Fibroblast of villous mesenchyme (primary cell): ENCODE measurements at places on chromosomes 12 and 14. TPM values are rescaled to one million over a fixed set of nuclear protein-coding genes. Genes with fewer than 3 reads are reported as not detected.

IL31 gene
- not detected in 2 replicates for total RNA-seq

APAF1 gene
- total RNA-seq = 17.7 and 40.2 TPM in 2 replicates

MYH6 gene
- total RNA-seq = not detected in 2 replicates

AMN gene
- total RNA-seq = under 0.01 and 0.43 TPM in 2 replicates

UBR7 gene
- 27.1 and 28.9 TPM in 2 replicates for total RNA-seq

SLC7A8 gene
- 0.86 and 0.97 TPM in 2 replicates for total RNA-seq

INSM2 gene
- not detected in 2 replicates for total RNA-seq

FAM181A gene
- not detected in 2 replicates for total RNA-seq

NAV3 gene
- 96.3 and 206 TPM in 2 replicates for total RNA-seq

FGD4 gene
- total RNA-seq = 4.7 and 8.1 TPM in 2 replicates

RPL10L gene
- total RNA-seq = 0.43 TPM in 1 of 2 replicates, not detected in the other

GUCY2C gene
- total RNA-seq = not detected in 2 replicates
